ENCODE measurements at places on chromosomes 3 and 15. TPM values are rescaled to one million over a fixed set of nuclear protein-coding genes. Genes with fewer than 3 reads are reported as not detected.

Gene FAM174B
- 28.5 TPM for total RNA-seq

Gene AP3B2
- 5.4 TPM for total RNA-seq

Gene TUSC7
- not detected for total RNA-seq

Gene CCRL2
- total RNA-seq, result 23.3 TPM

DNA sequence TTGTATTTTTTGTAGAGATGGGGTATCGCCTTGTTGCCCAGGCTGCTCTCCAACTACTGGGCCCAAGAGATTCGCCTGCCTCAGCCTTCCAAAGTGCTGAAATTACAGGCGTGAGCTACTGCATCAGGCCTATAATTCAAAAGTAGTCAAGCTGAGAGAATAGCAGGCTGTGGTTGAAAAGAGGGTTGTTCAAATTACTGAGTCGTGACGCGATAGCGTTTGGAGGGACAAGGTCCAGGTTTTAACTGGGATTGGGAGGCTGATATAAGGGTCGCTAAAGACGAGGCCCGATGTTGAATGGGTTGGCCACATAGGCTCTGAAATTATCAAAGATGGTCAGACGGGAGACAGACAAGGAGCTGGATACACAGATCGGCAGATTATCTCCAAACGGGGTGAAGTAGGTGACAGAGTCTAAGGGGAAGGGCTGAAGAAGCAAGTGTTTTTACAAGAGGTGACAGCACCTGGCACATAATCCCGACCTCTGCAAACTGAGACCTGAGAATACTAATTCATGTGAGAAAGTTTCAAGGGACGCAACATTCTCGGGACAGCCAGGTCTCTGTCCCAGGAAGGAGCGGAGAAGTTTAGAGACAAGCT, 759 bp upstream of the ARID3B start:
- no peak for DNase-seq

Gene TRPM1
- total RNA-seq, result not detected

DNA sequence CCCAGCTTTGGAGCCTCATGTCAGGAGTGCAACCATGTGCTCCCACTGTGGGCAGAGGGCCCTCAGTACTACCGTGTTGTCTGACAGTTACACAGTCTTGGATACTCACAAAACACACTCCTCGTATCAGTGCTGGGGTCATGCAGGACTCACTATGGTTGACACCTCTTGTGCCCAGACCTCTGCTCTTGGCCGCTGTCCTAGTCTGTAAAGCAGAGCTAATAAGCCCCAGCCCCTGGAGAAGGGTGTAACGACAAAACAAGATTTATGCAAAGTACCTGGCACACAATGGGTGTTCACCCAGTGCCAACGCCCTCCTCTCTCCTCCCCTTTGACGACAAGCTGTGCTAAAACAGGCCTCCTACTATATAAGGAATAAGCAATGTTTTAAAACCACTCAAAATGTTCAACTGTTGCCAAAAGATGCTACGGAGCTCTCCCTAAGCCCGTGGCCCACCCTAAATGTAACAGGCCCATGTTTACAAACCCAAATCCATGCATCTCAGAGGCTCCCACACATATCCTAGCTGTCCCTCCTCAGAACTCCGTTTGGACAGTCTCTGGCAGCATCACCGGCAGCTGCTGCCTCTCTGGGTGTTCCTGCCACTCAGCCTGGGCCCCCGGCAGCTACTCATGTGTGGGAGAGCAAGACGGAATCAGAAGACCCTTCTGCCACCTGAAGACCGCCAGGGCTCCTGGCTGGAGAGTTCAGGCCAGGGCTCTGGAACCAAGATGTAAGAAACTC, 65.8 kb downstream of the MRPL46 start:
- no peak for DNase-seq

- no peak for DNase-seq
Observed at GRCh38 chr3:119965692-119966091, 128.6 kb downstream of the GSK3B start.

Gene ADAMTS7
- total RNA-seq, result 1.3 TPM

Gene PFN2
- total RNA-seq, result 35.5 TPM

- peak; percentile 89 for DNase-seq
Observed at GRCh38 chr3:50356553-50356952, 2.8 kb downstream of the TMEM115 start.

Gene CD200R1
- 0.52 TPM for total RNA-seq
